ENCODE measurements at places on chromosomes 2 and 18.

- peak; percentile 9 for DNase-seq
These were observed 174.0 kb downstream of the SMAD2 start for GRCh38 chr18:47756364-47757016.

GRCh38 chr2:69509011-69509749 is 71.9 kb upstream of the NFU1 start:
- no peak for DNase-seq

DNA sequence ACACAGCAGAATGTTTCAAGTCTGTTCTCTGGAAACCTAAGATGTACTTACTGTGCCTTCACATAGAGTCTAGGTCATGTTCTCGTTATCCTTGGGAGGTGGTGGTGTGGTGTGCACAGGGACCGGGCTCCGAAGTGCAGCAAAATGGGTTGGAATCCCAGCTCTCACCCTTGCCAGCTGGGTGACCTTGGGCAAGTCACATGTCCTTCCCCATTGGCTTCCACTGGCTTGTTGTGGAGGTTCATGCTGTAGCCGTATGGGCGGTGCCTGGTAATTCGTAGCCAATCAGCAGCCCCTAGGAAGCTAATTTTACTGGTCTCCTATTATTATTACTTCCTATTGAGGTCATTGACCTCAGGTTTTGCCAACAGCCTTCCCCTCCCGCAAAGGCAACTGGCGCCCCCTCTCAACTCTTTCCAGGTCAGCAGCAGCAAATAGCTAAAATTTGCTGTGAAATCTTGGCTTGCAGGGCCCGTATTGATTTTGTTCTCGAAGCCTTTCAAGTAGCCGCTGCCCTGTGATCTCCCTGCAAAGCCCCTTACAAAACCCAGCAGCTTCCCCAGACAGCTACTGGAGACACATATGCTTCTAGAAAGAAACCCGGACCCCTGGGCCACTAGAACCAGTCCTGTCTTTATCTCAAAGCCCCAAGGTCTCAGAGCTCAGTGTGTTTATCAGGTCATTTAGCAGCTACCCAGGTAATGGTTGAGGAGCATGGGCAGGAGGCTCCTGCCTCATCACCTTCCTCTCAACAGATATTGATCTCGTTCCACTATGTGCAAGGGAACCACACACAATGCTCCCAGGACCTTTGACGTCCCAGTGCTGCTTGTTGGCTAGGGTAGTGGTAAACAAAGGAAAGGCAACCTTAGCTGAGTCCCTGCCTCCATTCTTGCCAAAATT is 66.5 kb upstream of the SLC1A4 start:
- no peak for DNase-seq

DNA sequence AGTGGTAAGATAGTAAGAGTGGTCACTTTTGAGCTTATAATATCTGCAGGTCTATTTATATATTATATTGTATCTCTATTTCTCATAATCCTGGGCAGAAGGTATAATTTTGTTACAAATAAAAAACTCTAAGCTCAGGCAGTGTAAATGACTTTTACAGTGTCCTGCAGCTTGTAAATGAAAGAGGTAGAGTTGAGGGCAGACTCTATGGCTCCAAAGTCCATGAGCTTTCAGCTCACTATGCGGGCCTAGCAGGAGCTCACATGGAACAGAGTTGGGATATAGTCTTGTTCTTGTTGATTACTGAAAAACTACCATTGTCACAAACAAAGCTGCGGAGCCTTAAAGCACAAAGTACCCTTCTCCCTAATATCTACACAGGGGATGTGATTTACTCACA is 361.4 kb downstream of the LNPK start:
- DNase-seq = no peak
